ENCODE measurements at places on chromosomes 13 and 19. TPM values are rescaled to one million over a fixed set of nuclear protein-coding genes. Genes with fewer than 3 reads are reported as not detected.

GRCh38 chr19:10222201-10222890 is 8.8 kb downstream of the S1PR2 start:
- DNase-seq, result no peak

- DNase-seq, result peak; percentile 73
Measured at GRCh38 chr19:1000095-1000494, at the start of gene GRIN3B. TSS of gene GRIN3B (plus strand) at chr19:1000419. CDS start at chr19:1000438, 19 bp downstream.

The CXCL17 gene
- total RNA-seq, result not detected

The SELENOV gene
- 0.41 TPM for total RNA-seq

The TMEM221 gene
- 0.82 TPM for total RNA-seq

The C19orf33 gene
- 0.82 TPM for total RNA-seq

DNA sequence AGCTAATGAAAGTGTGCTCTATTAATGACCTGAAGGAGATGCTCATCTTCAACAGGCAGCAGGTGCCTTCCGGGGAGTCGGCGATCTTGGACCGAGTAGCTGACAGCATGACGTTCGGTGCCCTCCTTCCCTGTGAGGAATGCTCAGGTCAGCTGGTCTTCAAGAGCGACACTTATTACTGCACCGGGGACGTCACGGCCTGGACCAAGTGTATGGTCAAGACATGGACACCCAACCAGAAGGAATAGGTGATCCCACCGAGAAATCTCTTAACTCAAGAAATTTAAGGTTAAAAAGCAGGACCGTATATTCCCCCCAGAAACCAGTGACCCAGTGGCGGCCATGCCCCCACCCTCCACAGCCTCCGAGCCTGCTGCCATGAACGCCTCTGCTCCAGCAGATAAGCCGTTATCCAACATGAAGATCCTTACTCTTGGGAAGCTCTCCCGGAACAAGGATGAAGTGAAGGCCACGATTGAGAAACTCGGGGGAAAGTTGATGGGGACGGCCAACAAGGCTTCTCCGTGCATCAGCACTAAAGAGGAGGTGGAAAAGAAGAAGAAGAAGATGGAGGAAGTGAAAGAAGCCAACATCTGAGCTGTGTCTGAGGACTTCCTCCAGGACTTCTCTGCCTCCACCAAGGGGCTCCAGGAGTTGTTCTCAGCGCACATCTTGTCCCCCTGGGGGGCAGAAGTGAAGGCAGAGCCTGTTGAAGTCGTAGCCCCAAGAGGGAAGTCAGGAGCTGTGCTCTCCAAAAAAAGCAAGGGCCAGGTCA is 22.8 kb upstream of the ANKRD10 start:
- DNase-seq, result no peak

The CYP4F11 gene
- not detected for total RNA-seq

GRCh38 chr13:94617389-94618000 is 15.8 kb downstream of the GPR180 start:
- DNase-seq, result peak; percentile 26

GRCh38 chr19:56111601-56112312 is 9.3 kb downstream of the ZNF787 start:
- peak; percentile 61 for DNase-seq

DNA sequence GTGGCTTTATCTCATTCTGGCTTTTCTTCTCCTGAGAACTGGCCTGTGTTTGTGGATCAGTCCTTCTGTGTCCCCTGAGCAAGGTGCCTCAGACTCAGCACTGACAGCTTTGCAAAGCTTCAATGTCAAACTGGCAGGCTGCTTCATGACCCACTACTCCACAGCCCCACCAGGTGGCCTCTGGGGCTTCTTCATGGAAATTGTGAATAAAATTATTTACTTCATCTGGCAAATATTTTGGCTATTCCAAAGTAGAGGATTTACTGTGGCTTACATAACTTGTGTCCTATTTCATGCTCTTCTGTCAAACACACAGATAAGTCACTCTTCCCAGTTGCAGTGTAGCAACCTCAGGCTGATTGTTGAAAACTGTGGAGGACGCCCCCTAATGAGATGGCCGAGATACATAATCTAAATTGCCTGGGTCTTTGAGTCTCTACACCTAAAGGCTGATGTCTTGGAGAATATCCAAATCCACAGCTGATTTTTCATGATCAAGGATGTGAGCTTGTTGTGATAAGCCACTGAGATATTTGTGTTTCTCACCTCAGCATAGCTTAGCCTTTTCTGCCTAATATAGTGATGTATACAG is 721.9 kb upstream of the SLC10A2 start:
- DNase-seq, result no peak

GRCh38 chr13:25319771-25320170 is 18.3 kb downstream of the NUP58 start:
- DNase-seq, result no peak

The POU2F2 gene
- total RNA-seq, result 2.9 TPM

- peak; percentile 74 for DNase-seq
Measured at GRCh38 chr19:11887611-11888531, at the start of gene ZNF69. TSS of gene ZNF69 (plus strand) at chr19:11887782. CDS start at chr19:11887924, 142 bp downstream.

GRCh38 chr13:29961036-29961670 is 110.7 kb upstream of the UBL3 start:
- no peak for DNase-seq

The ATP1A3 gene
- total RNA-seq, result 149 TPM

- DNase-seq, result no peak
Measured at GRCh38 chr19:39137131-39137530, 11.5 kb downstream of the PAK4 start.

GRCh38 chr13:89066868-89067466 is 1395.8 kb downstream of the SLITRK5 start:
- no peak for DNase-seq

DNA sequence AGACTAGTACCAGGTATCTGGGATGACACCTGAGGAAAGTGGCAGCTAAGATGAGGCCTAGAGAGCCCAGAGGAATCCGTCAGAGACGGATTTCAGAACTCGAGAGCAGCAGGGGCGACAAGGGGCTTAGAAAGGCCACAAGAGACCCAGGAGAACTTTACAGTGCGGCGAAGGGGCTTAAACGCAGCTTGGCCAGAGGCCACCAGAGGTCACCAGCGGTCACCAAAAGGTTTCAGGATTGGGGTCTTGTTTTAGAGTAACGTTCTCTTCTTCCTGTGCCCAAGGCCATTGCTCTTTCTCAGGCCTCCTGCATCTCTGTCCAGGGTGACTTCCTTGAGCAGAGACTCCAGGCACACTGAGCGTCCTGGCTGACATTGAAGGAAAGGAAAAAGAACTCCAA is 2.2 kb downstream of the ZSCAN22 start:
- DNase-seq, result no peak

DNA sequence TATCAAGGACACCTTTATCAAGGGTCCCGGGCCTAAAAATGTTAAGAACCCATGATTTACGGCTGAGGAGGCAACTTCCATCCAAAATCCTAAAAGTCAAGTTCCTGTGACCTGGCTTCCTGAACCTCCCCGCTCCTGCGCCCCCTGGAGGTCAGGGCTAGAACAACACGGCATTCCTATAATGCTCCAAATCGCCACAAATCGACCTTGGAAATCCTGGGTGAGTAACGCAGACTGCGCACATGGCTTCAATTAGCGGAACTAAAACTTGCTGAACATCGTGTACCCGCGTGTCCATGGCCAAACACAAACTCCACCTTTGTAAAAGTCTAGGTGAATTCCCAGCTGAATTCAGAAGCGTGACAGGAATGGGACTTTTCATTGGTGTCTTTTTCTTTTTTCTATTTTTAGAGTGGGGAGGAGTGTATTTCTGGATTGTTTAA is 4.3 kb upstream of the C5AR1 start:
- peak; percentile 68 for DNase-seq

The ZNF14 gene
- 28.1 TPM for total RNA-seq

DNA sequence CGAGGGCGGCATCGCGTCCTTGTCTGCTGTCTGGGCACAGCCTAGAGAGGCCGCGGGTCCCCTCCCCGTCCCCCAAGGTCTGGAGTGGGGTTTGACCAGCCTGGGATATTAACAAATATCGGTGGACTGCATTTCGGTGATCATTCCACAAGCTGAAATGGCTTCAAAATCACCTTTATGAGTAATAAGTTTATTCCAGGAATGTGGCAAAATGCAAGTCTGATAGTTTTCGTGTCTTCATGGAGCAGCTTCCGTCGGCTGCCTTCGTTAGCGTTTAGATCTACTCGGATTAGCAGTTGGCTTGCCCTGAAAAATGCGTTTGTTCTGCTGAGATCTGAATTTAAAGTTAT is 1.1 kb upstream of the GJA3 start:
- no peak for DNase-seq

The B3GNT8 gene
- total RNA-seq, result 2.0 TPM

DNA sequence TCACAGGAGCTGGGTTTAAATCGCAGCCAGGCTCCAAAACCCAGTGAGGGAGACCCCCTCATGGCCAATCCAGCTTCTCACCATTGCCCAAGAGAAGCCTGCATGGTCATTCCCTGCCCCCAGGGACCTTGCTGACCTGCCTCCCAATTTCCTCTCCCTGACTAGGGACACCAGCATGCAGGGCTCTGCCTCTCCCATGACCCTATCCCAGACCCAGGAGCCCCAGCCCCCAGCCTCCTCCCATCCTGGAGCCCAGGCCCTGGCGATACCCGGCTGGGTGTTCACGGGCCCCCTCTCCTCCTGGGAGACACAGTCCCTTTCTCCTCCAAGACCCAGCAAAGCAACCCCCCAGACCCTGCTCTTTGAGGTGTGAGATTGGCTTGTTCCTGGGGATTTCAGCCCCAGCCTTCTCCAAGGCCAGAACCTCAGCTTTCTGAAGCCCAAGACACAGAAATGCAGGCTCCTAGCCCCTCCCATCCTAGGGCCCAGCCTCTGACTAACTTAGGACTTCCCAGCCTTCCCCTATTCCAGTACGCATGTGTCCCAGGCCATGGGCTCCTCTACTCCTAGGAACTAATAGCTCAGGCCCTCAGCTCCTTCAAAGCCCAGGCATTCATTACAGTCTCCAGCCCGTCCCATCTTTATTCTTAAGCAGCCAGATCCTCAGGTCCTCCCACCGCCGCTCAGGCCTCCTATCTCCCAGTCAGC is 1.1 kb downstream of the GYS1 start:
- peak; percentile 74 for DNase-seq
